ENCODE measurements at places on chromosomes 1 and 21.

DNA sequence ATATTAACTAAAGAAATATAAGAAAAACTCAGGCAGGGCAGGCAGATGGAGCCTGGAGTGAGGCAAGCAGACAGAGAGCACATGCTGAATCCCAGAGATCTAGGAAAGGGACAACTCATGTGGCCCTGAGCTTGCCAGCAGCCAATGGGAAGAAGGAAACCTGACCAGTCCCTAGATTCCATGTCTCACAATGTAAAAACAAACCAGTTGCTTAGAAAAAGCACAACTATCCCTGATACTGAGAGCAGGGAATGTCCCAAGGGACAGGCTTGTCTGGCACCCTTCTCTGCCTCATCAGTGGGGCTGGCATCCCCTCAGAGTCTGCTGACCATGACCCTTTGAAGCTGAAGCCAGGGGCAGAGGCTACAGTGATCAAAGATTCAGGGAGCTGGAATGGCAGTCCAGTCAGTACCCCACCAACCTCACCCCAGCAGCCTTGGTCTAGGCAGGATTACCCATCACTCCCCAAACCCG is 27.8 kb downstream of the HSPG2 start:
- no peak for DNase-seq

- DNase-seq = no peak
These were observed 671.9 kb downstream of the BRINP3 start for GRCh38 chr1:189805735-189806134.

DNA sequence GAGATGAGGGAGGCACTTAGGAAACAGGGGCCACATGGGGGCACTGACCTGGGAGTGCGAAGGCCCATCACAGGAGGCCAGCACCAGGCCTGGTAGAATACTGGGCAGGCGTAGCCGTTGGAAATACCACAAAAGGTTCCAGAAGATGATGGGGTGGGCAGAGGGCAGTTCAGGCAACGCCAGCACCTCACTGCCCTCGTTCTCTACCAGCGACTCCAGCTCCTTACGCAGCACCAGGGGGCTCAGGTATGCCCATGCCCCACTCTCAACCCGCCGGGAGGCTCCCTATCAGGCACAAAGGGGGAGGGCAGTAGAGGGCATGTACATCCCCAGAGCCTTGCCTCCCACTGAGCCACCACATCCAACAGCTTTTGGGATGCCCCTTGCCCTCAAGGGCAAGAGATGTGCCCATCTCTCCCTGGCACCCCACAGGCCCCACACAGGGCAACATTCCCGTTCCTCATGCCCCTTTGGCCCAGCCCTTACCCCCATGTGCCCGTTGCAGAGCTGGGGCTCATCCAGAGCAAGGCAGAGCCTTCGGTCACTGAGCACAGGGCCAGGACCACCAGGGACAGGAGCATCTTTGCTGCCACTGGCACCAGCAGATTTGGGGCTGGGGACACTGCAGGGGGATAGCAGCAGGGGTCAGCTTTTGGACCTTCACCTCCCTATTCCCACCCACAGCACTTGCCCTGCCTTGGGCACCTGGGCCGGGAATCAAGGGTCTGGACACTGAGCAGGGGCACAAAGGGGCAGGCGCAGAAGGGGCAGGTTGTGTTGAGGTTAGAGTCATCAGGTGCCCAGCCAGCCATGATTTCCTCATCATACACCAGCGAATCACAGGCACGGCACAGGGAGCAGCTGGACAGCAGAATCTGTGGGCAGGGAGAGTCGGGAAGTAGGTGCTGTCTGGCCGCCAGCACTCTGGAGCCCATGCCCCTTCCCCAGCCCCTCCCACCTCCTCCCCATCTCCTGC is 9.7 kb upstream of the GATAD2B start:
- no peak for DNase-seq

DNA sequence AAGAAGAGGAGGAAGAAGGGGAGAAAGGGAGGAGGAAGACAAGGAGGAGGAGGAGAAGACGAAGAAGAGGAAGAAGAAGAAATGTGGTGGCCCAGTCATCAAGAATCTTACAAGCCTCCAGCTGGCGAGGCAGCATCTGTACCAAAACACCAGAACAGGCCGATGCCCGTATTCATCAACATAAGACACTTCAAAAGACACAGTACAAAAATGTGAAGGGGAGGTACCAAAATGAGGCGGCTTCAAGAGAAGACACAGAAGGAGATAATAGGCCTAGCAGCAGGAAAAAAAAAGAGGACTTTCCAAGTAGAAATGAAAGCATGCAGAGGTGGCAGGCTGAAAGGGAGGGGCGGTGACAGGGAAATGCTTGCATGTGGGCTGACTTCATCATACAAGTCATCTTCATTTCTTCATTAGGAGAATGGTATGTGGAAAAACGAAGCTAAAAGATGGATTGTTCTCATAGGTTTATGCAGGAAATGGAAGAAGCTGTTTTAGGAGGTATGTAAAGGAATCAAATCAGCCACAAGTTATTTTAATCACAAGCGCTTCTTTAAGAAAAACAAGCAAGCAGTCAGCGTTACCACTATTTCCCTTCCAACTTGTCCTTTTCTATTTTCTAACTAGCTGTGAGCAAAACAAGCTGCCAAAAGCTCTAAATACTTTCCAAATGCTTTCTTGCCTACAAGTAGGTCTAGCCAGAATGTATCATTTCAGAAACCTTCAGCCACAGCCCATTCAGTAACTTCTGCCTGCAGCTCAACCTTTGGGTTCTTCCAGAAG is 192.3 kb downstream of the SLC45A1 start:
- DNase-seq = peak; percentile 64

- DNase-seq = peak; percentile 24
These were observed 214.5 kb downstream of the VAV3 start for GRCh38 chr1:107750364-107750959.

GRCh38 chr1:102715150-102715549 is 393.2 kb downstream of the COL11A1 start:
- DNase-seq = no peak

DNA sequence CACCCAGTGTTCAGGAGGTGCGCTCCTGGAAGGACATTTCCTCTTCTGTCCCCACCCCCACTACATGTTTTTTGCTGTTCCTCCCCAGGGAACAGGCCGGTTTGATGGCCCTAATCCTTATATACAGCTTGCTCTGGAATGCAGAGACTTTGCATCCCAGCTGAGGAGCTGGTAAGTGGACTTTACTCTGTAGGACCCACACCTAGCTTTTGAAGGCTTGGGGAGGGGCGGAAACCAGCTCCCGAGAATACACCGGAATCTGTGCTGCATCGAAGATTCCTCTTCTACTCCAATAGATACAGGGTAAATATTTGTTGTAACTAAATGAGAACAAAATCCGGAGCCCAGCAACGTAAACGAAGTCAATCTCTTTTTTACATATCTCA is 1.2 kb upstream of the CGN start:
- DNase-seq = no peak

DNA sequence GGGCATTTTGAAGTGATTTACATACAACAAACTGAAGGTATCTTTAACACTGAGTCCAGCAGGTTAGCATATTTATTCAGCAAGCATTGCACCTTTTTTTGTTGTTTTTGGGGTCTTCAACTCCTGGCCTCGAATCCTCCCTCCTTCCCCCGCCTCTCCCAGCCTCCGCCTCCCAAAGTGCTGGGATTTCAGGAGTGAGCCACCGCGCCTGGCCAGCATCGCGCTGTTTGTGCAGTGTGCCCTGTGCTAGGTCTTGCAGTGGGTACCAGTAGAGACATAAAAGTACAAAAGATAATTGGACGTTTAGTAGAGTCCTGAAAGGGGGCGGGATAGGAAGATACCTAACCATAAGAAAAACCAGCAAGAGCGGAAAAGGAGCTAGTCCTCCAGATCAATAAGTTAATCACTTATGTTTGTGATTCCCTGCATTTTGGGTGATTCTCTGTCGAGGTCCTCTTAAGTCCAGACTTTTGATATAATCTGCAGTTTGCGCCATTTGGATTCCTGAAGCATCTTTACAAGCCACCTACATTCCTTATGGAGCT is 111.8 kb downstream of the OSBPL9 start:
- DNase-seq = no peak

GRCh38 chr1:209614906-209615305 is 31.4 kb downstream of the CAMK1G start:
- no peak for DNase-seq

- no peak for DNase-seq
These were observed 2.7 kb upstream of the HSPG2 start for GRCh38 chr1:21939650-21940374.

GRCh38 chr1:38217316-38217715 is 170.7 kb upstream of the POU3F1 start:
- DNase-seq = no peak

DNA sequence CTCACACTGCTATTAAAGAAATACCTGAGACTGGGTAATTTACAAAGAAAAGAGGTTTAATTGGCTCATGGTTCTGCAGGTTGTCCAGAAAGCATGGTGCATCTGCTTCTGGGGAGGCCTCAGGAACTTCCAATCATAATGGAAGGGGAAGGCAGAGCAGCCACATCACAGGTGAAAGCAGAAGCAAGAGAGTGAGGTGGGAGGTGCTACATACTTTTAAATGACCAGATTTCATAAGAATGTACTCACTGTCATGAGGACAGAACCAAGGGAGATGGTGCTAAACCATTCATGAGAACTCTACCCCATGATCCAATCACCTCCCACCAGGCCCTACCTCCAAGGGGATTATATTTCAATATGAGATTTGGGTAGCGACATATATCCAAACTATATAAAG is 55.7 kb downstream of the MRPL39 start:
- no peak for DNase-seq

- DNase-seq = no peak
These were observed 46.3 kb upstream of the RPL11 start for GRCh38 chr1:23645338-23645737.

- no peak for DNase-seq
These were observed 894.6 kb upstream of the NEGR1 start for GRCh38 chr1:73176902-73177301.

DNA sequence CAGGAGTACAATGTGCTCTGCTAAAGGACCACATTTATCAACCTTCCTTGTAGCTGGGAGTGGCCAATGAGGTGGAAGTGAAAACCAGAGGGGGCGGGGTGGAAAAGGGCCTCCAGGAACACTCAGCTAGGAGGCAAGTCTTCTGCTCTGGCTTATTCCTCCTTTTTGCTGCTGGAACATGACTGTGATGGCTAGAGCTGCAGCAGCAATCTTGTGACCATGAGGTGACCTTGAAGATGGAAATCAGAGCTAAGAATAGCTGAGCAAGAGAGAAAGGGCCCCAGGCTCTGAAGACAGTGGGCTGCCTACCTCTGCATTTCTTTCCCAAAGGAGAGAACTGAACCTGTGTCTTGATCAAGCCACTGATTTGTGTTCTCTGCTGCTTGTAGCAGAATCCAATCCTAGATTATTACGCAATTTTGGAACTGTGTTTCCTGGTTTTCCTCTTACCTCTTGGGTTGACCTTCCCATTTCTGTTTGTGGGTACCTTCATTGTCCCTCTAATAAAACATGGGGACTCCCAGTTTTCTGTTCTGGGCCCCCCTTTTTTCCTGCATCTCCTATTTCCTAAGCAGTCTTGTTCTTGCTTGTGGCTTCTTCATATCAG is 36.4 kb upstream of the WNT4 start:
- DNase-seq = no peak

DNA sequence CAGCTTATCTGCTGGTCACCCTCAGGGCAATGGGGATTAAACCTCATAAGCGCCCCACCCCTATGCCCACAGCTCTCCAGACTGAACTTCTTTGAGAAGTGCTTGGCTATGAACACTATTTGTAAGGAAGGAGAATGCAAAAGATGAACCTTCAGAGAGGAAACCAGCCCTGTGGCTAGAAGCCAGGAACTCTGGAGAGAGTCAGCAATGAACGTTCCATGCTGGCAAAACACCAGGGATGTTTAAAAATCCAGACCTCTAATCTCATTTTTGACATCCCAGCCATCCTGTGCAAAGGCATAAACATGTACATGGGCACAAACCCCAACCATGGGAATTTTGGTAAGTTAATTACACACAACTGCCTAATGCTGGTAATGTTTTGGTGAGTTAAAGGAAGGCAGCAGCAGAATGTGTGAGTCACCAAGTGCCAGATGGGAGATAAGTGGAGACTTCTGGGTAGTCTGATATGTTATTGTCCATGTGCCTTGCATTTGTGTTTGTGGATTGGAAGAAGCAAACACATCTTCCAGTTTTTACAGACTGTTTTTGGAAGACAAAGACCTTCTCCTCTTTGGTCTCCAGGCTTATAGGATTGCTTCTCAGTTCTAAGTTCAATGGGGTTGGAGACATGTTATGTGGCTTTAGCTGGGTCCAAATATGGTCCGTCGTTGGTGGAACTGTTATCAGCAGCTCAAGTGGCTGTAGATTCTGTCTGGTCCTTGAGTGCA is 174.1 kb upstream of the ETV3 start:
- DNase-seq = no peak

DNA sequence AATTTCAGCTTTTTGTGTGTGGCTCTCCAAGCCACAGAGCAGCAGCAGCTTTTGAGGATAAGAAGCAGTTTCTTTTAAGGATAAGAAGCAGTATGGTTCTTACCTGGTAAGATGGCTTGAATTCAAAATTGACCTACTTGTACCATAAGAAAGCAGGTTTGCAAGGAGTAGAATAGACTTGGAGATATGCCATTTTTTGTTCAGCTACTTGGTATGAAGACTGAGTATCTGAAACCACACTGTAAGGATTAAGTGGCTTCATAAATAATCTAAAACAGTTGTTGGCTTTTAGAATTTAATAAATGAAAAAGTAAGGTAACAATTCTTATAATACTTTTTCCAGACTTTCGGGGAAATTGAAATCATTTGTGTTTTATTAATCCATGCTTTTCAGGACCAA is 74.2 kb downstream of the ATF6 start:
- no peak for DNase-seq

GRCh38 chr1:181518152-181518551 is 34.8 kb downstream of the CACNA1E start:
- no peak for DNase-seq
